SJSA1 (cell line): ENCODE measurements at places on chromosomes 5 and 9. TPM values are rescaled to one million over a fixed set of nuclear protein-coding genes. Genes with fewer than 3 reads are reported as not detected.

DNA sequence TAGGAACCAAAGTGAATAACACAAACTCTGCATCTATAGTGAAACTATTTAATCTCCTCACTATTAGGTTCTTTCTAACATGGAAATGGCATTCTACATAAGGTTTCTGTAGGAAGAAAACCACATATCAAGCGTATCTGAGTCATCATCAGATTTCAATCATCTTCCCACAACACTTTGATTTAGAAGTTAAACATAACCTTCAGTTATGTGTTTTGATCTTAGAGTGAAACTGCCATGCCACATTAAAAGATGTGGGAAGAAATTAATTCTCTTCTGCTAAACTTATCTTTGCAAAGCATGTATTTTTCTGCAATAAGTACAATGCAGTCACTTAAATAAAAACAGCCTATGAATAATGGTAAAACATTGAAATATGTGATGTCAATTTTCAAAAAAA lies 55.0 kb downstream of the MEF2C start:
- peak; percentile 12 for DNase-seq
- H3K27ac ChIP-seq = peak overlapping the region; percentile 27; the same call in 1 of the 2 replicates
- no peak overlapping the region for H3K4me3 ChIP-seq
- H3K27me3 ChIP-seq = no peaks in the 10 kb centered on the region
- H3K36me3 ChIP-seq = no peaks in the 10 kb centered on the region; the same call in 1 of the 2 replicates

- peaks cover 16% of the 10 kb centered on the region for H3K4me1 ChIP-seq
- no peak for DNase-seq
- H3K27ac ChIP-seq = no peak overlapping the region
- H3K27me3 ChIP-seq = no peaks in the 10 kb centered on the region
Observed at GRCh38 chr5:80191991-80192398, 63.9 kb downstream of the SERINC5 start.

DNA sequence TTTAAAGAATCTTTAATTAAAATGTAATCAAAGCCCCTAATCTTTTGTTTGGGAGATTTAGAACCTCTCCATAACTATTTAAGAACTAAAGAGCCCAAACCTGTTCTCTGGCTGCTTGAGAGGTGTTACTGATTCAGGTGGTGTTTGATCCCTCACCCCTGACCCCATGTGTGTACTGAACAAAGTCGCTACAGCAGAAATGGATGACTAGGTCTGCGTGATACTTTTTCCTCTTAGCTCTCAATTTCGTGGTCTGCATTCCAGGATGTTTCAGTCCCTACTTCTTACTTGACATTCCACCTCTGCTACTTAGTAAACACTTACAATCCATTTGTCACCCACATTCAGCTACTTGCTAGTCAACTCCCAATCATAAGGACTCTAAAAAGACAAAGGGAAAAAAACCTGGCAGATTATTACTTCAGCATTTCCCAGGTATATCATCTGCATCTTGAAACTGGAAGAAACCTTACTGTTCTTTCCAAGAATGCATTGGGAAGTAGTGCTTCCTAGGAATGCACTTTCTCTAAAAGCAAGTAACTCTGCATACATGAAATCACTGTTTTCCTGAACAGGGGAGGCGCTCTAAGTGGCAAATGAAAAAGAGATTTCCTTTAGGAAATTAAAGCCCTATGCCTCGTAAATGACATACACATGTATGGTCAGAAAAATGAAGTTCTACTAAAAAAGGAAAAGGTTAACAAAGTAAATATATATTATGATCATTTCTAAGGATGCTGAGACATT lies 1091.6 kb downstream of the PTPRD start:
- no peak overlapping the region for H3K27ac ChIP-seq
- H3K36me3 ChIP-seq = no peaks in the 10 kb centered on the region

DNA sequence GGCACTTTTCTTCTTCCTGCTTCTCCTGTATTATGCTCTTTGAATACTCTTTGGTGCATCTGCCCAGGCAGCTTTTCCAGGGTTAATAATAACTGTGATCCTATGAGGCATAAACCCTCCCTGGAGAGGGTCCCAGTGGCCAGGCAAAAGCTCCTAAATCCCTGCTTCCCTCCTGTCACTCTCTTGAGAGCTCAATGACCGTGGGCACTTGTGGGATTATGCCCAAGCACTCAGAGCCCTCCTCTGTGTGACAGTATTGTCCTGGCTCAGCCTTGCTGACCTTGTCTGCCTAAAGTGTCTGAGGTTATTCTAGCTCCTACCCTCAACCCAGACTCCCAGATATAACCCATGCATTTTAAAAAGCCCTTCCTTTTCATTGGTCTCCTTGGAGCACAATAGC lies 51.9 kb downstream of the GALNT10 start:
- no peak overlapping the region for H3K4me3 ChIP-seq
- H3K27me3 ChIP-seq = no peaks in the 10 kb centered on the region
- H3K4me1 ChIP-seq = peaks cover 15% of the 10 kb centered on the region

- no peaks in the 10 kb centered on the region for H3K4me1 ChIP-seq
- no peak overlapping the region for H3K4me3 ChIP-seq
- DNase-seq = no peak
- no peaks in the 10 kb centered on the region for H3K36me3 ChIP-seq
Observed at GRCh38 chr9:33184963-33185362, 17.8 kb upstream of the B4GALT1 start.

PKN3 gene
- 9.5 and 13.6 TPM in 2 replicates for total RNA-seq

EDIL3 gene
- 290 and 465 TPM in 2 replicates for total RNA-seq
